ENCODE measurements at places on chromosomes 13 and 19.

DNA sequence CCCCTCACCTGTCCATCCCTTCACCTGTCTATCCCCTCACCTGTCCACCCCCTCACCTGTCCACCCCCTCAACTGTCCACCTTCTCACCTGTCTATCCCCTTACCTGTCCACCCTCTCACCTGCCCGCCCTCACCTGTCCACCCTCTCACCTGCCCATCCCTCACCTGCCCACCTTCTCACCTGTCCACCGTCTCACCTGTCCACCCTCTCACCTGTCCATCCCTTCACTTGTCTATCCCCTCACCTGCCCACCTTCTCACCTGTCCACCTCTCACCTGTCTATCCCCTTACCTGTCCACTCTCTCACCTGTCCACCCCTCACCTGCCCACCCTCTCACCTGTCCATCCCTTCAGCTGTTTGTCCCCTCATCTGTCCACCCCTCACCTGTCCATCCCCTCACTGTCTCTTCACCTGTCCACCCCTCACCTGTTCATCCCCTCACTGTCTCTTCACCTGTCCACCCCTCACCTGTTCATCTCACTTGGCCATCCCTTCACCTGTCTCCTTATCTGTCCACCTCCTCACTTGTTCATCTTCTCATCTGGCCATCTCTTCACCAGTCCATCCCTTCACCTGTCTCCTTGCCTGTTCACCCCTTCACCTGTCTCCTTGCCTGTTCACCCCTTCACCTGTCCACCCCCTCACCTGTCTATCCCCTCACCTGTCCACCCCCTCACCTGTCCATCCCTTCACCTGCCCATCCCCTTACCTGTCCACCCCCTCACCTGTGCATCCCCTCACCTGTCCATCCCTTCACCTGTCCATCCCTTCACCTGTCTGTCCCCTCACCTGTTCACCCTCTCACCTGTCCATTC lies 12.7 kb upstream of the KANK2 start:
- no peak for DNase-seq

DNA sequence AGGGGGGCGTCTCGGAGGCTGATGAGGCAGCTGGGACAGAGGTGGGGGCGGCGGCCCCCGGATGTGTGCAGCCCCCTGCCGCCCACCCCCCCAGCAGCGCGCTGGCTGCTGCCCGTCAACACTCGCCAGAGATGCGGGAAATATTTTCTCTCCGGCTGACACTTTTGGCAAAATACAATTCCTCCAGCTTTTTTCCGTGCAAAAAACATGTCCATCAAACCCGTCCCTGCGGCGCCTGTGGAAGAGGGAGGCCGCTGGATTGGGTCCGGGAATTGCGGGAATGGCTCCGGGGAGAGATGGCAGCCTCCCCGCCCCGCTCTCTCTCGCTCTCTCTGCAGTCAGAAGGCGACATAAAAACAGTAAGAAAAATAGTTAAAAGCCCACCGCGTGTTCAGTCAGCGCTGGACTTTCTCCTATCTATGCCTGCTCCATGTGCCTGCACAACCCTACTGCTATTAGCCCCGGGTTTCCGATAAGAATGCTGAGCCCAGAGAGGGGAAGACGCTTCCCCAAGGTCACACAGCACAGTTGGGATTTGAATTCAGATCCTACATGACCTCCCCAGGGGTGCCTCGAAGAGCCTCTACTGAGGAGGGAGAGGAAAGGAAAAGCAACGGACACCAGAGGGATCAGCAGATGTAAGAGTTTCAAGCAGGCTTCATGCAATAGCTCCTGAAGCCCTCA lies 23.2 kb downstream of the ZNRF4 start:
- no peak for DNase-seq

- DNase-seq: no peak
Measured at GRCh38 chr19:15194938-15195337, 5.9 kb downstream of the NOTCH3 start.

DNA sequence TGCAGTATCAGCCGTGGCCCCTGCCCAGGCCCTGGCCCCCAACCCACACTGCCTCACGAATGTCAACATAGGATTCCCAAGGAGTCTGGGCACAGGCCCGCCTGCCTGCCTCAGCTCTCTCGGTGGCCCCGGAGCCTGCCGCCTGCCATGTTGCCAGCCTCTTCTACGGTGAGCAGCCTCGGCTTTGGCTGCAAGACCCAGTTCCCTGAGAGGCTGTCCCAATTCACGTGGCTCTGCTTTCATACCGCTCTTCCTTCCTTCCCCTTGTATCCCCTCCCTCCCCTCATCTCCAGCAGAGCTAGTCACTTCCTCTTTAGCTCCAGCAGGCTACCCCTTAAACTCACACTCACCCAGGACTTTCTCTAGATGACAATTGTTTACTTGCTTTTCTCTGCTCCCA lies 42.7 kb downstream of the SERP2 start:
- no peak for DNase-seq

- DNase-seq: no peak
Measured at GRCh38 chr19:7428651-7429113, 60.2 kb downstream of the PEX11G start.

GRCh38 chr13:20127562-20128458 lies 33.0 kb downstream of the GJA3 start:
- no peak for DNase-seq

DNA sequence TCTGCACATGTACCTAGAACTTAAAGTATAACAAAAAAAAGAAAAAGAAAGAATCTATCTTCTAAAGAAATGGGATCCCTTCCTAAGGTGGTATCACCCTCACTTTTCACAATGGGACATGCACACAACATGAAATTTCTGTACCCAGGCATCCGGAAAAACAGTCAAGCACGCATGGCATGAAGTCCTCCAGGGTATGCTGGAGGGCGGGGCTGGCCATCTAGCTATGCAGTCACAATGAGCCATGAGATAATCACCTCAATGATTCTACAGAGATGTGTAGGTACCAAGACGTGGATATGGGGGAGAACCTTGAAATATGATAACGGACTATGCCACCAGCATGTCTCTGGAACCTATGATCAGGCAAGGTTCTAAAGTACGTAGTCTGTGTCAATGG lies 69.8 kb downstream of the CCDC70 start:
- DNase-seq: no peak

DNA sequence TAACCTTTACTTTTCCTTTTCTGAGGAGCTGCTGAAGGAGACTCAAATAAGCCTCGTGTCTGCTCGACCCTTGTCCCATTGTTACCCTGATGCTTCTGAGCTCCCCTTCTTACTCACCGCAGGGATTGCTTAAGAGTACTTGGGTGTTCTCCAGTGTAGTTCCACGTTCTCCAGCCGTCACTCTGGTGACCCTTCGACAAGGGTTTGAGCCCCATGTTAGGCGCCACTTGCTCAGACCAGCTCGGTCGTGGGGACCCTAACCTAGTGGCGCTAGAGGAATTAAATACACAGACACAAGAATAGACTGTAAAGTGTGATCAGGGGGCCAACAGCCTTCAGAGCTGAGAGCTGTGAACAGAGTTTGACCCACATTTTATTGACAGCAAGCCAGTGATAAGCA lies 10.3 kb downstream of the ZNF480 start:
- no peak for DNase-seq

All from GM12891 (cell line).